ENCODE measurements at places on chromosomes 4 and X.
A peak's percentile ranks its signal among the peaks of the same experiment; 100 is the strongest.

DNA sequence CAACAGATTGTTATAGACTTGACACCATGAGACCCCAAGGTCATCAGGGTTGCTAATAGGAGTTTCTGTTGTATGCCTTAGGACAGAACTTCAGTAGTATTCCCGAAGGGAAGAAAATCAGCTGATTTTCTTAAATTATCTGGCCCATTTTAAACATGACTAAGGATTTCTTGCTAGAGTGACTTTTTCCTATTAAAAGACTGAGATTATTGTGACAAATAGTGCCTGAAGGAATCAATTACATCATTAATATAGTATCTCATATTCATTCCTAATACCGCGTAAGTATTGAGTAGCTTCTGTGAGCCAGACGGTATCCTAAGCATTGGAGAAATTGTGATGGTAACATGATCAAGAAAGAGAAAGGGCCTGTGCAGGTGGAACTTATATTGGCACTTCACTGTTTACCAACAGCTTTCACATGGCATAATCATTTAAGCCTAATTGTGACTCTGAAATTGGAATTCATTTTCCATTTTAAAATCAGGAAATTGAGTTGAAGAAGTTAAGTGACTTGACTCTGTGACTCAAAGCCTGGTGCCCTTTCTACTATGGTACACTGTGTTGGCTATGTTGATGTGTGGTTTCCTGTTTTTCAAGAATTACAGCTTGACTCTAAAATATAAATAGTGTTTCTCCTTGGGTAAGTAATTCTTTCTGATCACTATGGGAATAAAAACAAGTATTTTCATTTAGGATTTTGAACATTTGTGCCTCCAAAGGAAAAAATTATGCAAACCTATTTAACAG, 4.1 kb downstream of the AFF1 start:
- peak overlapping the region; percentile 70 for H3K4me3 ChIP-seq
- peak overlapping the region; percentile 88 for H3K27ac ChIP-seq
- 0 out of 2 replicates have a peak, but pooled peaks cover 3% of the 10 kb centered on the region for H3K27me3 ChIP-seq
- DNase-seq = no peak
- H3K36me3 ChIP-seq = no peaks in the 10 kb centered on the region

- H3K27ac ChIP-seq = no peak overlapping the region
- H3K36me3 ChIP-seq = no peaks in the 10 kb centered on the region
- no peak for DNase-seq
Observed at GRCh38 chr4:27020203-27020602, 159.6 kb downstream of the STIM2 start.

DNA sequence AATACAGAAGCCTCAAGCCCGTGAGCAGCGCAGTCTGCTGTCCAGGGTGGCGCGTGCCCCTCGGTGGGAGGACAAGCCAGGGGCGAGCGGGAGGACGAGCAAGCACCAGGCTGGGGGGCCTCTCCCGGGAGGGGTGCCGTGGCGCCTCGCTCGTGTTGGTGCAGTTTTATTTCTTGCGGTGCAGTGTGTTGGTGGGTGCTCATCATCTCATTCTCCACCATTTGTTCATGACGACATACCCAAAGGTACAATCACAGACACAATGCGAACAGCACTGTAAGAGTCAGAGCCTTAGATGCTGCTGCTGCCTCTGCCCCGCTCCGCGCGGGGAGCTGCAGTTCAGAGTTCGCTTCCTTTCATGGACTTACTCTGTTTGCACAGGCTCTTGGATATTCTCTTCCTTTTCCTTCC, 30.3 kb downstream of the RGS12 start:
- no peak for DNase-seq
- H3K4me3 ChIP-seq = no peak overlapping the region
- no peaks in the 10 kb centered on the region for H3K4me1 ChIP-seq
- no peaks in the 10 kb centered on the region for H3K27me3 ChIP-seq
- H3K27ac ChIP-seq = no peak overlapping the region

GRCh38 chr4:137529432-137529831, 2.9 kb downstream of the PCDH18 start:
- H3K4me3 ChIP-seq = no peak overlapping the region
- 0 out of 2 replicates have a peak, but pooled peaks cover 7% of the 10 kb centered on the region for H3K4me1 ChIP-seq
- H3K27me3 ChIP-seq = no peaks in the 10 kb centered on the region
- H3K36me3 ChIP-seq = no peaks in the 10 kb centered on the region

- peak overlapping the region; percentile 58 for H3K27ac ChIP-seq
- peak overlapping the region; percentile 52 for H3K4me3 ChIP-seq
- peaks cover 28% of the 10 kb centered on the region for H3K4me1 ChIP-seq
- H3K27me3 ChIP-seq = no peaks in the 10 kb centered on the region
Observed at GRCh38 chr4:98639108-98639507, 19.3 kb downstream of the TSPAN5 start.

GRCh38 chrX:150919401-150919800, 20.9 kb upstream of the CD99L2 start:
- H3K4me1 ChIP-seq = no peaks in the 10 kb centered on the region
- no peak overlapping the region for H3K27ac ChIP-seq

DNA sequence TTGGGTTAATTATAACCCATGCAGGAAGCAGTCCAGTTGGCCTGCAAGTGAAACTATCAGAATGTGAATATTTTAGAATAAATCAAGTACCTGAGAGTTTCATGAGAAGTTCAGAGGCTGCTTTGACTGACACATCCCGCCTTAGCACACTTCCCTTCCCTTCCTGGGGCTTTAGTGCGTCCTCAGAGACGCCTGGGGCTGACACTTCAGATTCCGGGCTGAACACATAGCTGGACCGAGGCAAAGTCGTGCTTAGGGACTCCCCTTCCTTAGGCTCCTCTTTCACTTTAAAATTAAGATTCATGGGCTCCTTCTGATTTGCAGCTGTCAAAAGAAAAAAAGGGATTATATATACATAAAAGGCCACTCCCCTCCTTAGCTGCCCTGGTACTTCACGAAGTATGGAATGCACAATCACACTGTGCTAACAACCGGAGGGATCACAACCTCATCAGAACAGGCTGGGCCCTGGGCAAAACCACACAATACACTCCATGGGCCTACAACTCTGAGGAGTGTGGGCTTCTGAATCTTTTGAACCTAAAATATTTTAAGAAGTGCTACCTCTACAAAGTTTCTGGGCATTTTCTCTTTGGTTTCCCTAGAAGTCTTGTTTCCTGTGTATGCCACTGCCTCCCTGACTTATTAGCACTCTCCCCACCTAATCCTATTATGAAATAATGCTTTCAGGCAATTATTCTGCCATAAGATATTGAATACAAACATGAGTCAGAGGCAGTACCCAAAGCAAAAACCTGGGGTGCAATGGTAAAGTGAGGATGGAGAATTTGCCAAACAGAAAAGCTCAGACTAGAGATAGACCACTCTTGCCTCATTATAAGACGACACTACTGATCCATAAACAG, 68.2 kb downstream of the ZNF827 start:
- H3K36me3 ChIP-seq = no peaks in the 10 kb centered on the region
- no peaks in the 10 kb centered on the region for H3K27me3 ChIP-seq
- H3K4me3 ChIP-seq = peak overlapping the region; percentile 45
- peak overlapping the region; percentile 70 for H3K27ac ChIP-seq
- peak; percentile 74 for DNase-seq

DNA sequence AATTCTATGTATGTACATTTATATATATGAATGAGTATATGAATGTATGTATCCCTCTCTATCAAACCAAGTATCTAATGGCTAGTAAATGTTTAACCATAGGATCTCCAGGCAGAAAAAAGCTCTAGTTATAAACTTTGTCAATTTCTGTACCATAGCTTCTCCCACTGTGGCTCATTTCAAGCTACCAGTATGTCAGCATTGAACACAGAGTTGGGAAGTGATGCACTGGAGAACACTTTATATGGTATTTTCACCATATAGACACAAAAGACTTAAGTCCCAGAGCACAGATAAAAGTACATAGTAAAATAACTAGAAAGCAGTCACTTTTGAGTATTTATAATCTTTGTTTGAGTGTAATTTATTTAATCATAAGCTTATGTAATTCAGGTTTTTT, 53.9 kb upstream of the ATP8A1 start:
- peaks cover 18% of the 10 kb centered on the region for H3K4me1 ChIP-seq
- H3K27me3 ChIP-seq = no peaks in the 10 kb centered on the region
- H3K27ac ChIP-seq = no peak overlapping the region
- no peaks in the 10 kb centered on the region for H3K36me3 ChIP-seq
- no peak for DNase-seq

GRCh38 chr4:185656467-185656931, 121.2 kb upstream of the PDLIM3 start:
- no peak overlapping the region for H3K4me3 ChIP-seq
- DNase-seq = no peak
- no peak overlapping the region for H3K27ac ChIP-seq
- H3K36me3 ChIP-seq = no peaks in the 10 kb centered on the region

DNA sequence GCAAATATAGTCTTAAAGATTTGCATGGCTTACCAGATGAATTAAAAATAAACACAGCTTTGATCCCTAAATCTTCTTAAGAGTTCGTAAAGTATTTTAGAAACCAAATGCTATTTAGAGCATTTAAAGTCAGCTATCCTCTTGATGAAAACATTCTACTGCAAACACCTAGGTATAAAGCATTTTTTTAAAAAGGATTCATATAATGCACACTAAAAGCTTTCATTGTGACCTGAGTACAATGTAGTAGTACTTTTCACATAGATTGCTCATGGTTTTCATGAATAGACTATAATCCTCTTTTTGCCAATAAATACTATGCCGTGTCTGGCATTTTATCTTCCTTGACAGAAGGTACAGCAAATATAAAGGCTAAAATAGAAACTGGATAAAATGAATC, 805.1 kb upstream of the INTU start:
- DNase-seq = no peak
- H3K4me1 ChIP-seq = no peaks in the 10 kb centered on the region
- H3K4me3 ChIP-seq = no peak overlapping the region
- no peak overlapping the region for H3K27ac ChIP-seq

- DNase-seq = no peak
- no peak overlapping the region for H3K4me3 ChIP-seq
- H3K27ac ChIP-seq = no peak overlapping the region
Observed at GRCh38 chrX:16843208-16843909, 26.8 kb downstream of the RBBP7 start.

DNA sequence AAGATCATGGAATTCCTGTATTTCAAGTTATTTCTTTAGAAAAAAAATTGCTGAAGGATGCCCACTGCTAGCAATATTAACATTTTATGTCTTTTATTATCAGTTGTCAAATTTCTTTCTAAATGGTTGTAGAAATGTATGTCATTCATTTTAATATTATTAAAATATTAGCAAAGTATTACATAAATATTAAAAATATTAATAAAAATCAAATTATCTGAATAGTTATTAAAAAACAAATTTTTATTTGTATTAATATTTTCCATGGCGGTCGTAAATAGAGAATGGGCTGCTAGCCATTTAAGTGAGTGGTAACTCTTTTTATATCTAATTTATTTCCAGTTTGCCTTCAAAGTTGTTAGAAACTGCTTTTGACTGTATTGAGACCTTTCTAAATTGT, 72.2 kb downstream of the ATP10D start:
- H3K27me3 ChIP-seq = no peaks in the 10 kb centered on the region
- H3K36me3 ChIP-seq = no peaks in the 10 kb centered on the region
- no peak for DNase-seq
- H3K27ac ChIP-seq = no peak overlapping the region
- H3K4me3 ChIP-seq = no peak overlapping the region

DNA sequence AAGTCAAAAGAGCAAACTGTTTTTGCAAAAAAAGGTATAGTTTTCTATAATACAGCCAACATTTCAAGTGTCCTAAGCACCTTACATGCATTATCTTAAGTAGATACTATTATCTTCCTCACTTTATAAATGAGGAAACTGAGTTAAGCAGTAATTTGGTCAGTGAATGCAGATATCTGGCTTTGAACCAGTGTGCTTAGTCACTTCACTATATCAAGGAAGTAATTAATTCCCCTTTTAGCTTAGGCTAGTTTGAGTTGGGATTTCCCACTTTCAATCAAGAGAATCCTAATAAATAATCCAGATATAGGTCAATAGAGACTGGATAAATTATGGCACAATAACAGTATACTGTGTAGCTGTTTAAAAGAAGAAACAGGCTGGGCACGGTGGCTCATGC, 14.8 kb downstream of the SPINK2 start:
- no peak overlapping the region for H3K27ac ChIP-seq
- H3K4me3 ChIP-seq = no peak overlapping the region
- no peaks in the 10 kb centered on the region for H3K36me3 ChIP-seq
- peaks cover 18% of the 10 kb centered on the region for H3K4me1 ChIP-seq
- DNase-seq = no peak
- H3K27me3 ChIP-seq = no peaks in the 10 kb centered on the region

DNA sequence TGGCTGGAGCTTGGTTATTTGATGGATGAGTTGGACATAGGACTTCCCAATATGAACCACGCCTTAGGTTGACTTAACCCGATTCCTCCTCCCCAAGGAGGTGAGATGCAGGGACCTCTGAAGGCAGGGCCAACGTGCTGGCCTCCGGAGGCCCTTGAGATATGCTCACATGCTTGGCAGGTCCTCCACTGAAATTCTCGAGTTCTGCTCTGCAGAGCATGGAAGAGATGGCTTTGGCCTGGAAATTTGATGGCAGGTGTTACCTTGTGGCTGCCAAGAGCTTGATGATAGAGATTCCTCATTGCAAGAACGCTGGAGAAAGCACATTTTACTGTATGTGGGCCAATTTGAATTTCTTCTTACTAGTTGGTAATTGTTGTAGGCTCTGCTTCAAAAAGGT, 117.4 kb upstream of the LIMCH1 start:
- no peaks in the 10 kb centered on the region for H3K27me3 ChIP-seq
- H3K36me3 ChIP-seq = no peaks in the 10 kb centered on the region
- no peak overlapping the region for H3K4me3 ChIP-seq
- no peak overlapping the region for H3K27ac ChIP-seq
- no peak for DNase-seq
- H3K4me1 ChIP-seq = no peaks in the 10 kb centered on the region

- no peak for DNase-seq
- no peak overlapping the region for H3K4me3 ChIP-seq
- no peak overlapping the region for H3K27ac ChIP-seq
Observed at GRCh38 chr4:88828842-88829571, 131.4 kb upstream of the NAP1L5 start.

DNA sequence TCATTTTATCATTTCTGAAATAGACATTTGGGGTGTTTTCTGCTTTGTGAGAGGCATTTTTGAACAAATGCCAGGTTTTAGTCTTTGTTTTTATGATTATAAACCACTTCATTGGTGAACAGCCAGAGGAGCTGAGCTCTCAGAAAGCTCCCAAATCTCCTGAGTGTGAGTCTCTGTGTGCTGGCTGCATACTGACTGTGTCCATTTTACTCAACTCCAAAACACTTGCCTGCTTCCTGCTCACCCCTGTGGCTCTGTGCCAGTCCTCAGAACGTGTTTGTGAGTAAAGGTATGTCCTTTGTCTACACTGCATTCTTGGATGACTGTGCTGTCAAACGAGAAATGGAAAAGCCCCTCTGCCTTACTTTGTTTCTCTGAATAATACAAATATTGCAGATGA, 5.4 kb upstream of the LRAT start:
- no peaks in the 10 kb centered on the region for H3K27me3 ChIP-seq
- H3K4me3 ChIP-seq = no peak overlapping the region
- no peaks in the 10 kb centered on the region for H3K36me3 ChIP-seq
- no peaks in the 10 kb centered on the region for H3K4me1 ChIP-seq

Data from MM.1S (cell line).